M059J (cell line): ENCODE measurements at places on chromosomes 5 and 9. TPM values are rescaled to one million over a fixed set of nuclear protein-coding genes. Genes with fewer than 3 reads are reported as not detected.
A peak's percentile ranks its signal among the peaks of the same experiment; 100 is the strongest.

Gene CAPSL
- total RNA-seq: 0.37 and 0.62 TPM in 2 replicates

Gene ADAMTS12
- 13.5 and 16.7 TPM in 2 replicates for total RNA-seq

- peak; percentile 74 for DNase-seq
Observed at GRCh38 chr5:173329491-173330337, 1.5 kb upstream of the STC2 start.

DNA sequence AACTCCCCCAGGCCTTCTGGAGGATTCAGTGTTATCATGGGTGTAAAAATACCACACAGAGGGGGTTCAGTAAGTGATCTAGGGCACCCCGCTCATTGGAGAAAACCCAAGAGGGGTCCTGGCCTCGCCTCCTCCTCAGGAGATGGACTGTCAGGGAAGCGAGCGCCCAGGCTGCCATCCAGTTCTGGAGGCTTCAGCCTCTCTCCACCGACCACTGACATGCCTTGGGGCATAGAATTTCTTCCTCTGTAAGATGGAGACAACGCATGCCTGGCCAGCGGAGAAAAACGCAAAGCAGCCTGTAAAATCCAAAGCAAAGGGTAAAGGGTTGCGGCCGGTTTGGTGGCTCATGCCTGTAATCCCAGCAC, 165.4 kb downstream of the COL23A1 start:
- no peak for DNase-seq

GRCh38 chr9:104775574-104775936, 11.6 kb downstream of the NIPSNAP3B start:
- DNase-seq: no peak

Gene PURA
- 5.2 and 7.8 TPM in 2 replicates for total RNA-seq

Gene GRM6
- not detected in 2 replicates for total RNA-seq

DNA sequence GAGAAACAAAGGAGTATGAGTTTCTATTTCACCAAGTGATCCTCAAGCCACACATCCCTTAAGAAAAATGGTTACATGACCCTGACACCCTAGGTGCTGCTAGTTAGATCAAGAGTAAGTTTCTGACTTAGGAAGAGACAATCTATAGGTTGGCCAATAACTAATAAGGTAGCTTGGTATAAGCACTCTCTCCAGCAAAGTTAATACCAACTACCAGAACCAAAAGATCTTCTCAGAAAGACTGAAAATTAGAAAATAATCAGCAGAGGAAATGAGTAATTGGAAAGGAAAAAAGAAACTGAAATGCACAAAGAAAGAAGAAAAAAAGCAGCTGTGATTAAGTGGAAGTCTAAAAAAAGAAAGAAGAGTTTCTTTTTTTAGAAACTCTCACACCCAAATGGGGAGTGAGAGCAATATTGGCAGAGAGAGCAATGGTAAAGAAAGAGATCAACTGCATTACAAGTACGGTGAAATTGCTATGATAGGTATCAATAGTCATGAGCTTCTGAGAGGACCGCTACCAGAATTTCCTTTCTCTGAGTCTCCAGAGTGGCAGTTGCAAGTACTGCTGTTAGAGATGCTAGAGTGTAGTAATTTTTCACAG, 195.5 kb downstream of the TMEM167A start:
- DNase-seq: no peak

GRCh38 chr9:33988219-33988890, 60.3 kb downstream of the UBAP2 start:
- DNase-seq: peak; percentile 26

DNA sequence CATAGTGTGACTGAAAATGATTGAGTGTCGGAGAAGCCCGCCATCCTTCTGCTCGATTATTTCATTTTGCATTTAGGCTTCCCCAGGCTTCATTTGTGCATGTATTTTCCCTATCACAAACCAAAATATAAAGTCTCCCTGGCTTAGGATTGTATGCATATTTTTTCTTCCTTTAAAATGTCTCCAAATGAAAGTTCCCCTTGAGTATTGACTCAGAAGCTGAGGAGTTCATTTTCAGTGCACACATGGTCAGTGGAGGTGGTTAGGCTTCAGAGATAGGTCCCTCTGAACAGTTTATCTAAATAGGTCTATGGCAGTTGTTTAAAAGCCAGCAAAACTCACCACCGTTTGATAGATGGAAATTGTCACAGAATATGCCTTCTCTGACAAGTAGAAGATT, 97.2 kb downstream of the TLE4 start:
- DNase-seq: no peak

GRCh38 chr5:54148067-54148845, 162.1 kb downstream of the ARL15 start:
- no peak for DNase-seq

Gene CTXN3
- total RNA-seq: not detected in 2 replicates

DNA sequence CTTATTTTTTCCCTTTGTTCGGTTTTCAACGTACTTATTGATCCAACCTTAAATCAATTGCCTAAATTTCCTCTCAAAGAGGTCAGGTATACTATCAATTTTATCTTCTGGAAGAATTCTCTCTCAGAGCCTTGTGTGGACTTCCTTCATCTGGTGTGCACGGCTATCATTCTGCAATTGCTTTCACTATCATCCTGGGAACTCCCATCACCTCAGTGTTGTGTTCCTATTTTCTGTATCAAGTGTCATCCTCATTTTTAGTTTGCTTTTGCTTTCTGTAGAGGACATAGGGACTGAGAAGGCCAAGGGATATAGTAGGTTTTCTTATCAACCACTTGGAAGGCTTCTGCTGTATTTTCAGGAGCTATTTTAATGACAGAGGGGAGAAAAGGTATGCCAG, 11.3 kb downstream of the STOM start:
- no peak for DNase-seq

Gene ADCY2
- total RNA-seq: not detected in 2 replicates
